ENCODE measurements at places on chromosomes 1 and 21.

DNA sequence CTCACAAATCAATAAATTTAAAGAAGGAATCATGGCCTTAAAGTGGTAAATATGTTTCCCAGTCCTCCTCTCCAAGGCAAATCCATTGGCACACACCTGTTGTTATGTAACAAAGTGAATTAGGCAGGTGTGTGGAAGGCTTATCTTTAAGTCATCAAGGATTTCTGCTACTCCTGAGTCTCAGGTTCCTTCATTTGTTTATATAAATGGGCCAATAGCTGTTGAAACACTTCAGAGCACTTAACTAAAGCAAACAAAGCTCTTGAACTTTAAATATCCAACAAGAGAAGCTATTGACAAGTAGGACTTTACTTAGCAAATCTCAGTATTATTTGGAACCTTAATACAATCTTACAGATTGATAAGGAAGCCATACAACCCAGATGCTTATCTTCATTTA lies 99.3 kb upstream of the ESRRG start:
- DNase-seq, result peak; percentile 49

DNA sequence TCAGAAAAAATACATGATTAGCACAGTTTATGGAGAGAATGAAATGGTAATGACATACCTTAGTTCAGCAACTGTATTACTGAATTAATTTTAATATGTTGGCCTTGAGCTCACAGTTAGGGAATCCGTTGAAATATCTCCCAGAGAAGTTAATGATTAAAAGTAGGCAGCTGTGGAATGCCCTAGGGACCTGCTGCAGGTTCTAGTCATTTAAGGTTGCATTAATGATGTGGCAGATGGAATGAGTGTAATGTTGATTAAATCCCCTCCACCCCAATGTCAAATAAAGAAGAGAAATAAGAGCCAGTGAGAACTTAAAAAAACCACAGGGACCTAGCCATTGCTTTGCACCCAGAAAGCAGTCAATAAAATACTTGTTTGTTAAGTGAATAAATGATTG lies 40.3 kb upstream of the TRIM45 start:
- no peak for DNase-seq

DNA sequence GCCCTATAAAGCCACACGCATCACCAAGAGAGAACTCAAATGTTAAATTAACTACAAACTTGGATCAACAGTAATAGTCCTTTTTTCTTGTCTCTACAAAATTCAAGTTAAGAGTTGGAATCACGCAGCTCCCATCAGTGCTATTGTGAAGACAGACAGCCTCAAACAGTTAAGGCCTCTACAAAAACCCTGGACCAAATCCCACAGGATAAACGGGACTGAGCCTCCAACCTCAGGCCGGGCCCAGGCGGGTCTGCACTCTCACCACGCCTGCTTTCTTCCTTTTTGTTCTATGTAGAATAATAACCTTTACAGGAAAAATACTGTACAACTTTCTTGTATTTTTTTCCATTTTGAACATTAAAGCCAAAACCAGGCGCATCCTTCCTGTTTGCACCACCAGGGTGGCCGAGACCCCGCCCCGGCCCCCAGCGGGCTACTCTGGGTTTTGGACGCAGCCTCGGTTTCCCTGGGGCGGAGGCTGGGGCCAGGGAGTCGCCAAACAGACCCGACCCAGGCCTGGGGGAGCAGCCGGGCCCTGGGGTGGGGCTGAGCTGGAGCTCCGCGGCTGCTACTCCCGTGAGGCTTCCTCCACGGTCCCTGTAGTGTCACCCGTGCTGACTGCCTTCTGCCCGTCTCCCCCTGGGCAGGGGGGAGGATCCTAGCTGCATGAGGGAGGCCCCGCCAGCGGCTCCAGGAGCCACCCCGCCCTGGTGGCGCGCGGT lies 158.4 kb downstream of the CASZ1 start:
- DNase-seq, result no peak

GRCh38 chr1:49240709-49241221 lies 464.1 kb upstream of the BEND5 start:
- DNase-seq, result peak; percentile 1

- DNase-seq, result no peak
These were observed 1.9 kb downstream of the TAL1 start for GRCh38 chr1:47229886-47230691.

- DNase-seq, result no peak
These were observed 84.3 kb downstream of the PLPPR4 start for GRCh38 chr1:99348397-99349132.

DNA sequence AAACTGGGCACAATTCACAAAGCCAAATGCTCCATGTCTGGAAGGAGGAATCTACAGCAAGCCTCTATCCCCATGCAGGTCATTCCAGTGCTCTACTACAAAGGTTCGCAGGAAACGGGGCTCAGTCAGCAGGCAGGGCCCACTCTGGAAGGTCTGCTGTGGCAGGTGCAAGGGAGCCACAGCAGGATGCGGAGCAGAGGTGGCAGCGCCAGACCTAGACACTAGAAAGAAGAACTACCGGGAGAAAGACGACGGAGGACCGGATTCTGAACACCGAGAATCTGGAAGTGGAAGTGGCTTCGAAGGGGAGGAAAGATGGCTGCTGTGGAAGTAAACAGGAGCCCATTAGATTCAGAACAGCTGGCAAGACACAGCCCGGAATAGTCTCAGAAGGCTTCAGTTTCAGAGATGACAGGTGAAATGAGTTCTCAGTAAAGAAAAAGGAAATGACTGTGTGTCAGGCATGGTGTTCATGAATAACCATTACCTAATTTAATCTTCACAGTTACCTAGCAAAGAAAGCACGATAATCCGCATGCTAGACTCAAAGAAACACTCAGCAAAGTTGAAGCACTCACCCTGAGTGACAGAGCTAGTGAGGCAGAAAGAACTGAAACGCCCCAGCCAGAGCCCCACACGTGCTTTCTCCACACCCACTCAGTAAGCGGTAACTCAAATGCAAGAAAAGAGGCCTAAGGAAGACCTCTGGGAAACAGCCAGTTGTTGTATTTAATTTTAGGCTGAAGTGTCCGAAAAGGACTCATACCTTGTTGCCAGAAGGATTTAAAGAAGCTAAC lies 21.4 kb downstream of the SETD4 start:
- DNase-seq, result no peak

- no peak for DNase-seq
These were observed 2.1 kb downstream of the TTC39A start for GRCh38 chr1:51328279-51328678.

DNA sequence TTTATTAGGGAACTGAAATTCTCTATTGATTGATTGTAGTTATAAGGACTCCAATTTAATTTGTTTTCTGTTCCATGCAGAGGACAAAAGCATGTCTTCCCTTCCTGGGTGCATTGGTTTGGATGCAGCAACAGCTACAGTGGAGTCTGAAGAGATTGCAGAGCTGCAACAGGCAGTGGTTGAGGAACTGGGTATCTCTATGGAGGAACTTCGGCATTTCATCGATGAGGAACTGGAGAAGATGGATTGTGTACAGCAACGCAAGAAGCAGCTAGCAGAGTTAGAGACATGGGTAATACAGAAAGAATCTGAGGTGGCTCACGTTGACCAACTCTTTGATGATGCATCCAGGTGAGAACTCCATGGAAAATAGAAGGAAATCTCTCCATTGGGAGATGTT lies 1.5 kb downstream of the SETDB1 start:
- DNase-seq, result no peak

DNA sequence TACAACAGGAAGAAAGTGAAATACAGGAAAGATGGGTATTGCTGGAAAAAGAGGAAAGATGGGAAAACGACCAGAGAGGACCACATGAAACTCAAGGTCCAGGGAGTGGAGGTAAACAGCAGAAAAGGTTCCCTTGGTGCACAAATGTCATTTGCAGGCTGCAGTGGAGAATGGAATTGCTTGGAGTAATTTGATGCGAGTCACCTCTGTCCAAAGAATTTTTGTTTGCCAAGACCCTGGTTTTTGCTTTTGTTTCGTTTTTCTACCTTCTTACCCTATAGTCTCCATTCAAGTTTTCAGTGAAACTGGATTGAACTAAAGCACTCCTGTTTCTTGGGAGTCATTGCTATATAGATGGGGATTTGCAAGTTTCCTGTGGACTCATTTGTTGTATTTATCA lies 464.3 kb downstream of the CAMTA1 start:
- DNase-seq, result no peak

DNA sequence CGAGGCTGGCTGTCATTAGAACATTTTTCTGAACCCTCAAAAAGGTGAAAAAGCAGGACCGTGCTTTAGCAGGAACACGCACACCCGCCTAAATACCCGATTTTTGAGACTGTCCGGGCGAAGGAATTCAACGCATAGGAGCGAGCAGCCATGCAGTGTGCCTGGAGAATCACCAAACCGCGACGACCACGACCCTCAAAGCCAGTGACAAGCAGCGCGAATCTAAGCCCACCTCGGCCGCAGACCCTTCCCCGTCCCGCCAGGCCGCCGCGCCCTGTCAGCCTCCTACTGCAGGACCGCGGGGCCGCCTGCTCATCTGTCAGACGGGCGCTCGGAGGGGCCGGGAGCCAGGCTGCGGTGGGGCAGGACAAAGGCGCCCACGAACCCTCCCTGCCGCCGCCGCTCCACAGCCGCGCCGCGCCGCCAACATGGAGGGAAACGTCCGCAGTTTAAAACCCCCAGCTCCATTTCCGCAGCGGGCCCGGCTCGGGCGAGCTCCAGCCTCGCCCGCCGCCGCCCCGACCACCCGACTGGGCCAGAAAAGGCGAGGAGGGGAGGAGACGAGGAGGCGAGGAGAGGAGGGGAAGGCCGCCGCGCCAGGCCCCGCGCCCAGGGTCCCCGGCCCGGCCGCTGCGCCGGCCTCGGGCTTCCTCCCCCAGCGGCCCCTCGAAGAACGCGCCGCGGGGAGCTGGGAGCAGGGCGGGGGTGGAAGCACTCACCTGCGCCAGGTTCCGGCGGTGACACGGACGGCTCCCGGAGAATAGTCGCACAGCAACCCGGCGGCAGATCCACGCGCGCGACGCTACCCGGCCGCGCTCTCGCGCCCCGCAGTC lies at the start of gene LBR:
Gene LBR (minus strand): TSS at position 804 of the 833 bp plus-strand sequence. CDS start 3,963 bp downstream, outside the sequence.
- no peak for DNase-seq

- no peak for DNase-seq
These were observed 8.8 kb upstream of the COG2 start for GRCh38 chr1:230633469-230633868.

DNA sequence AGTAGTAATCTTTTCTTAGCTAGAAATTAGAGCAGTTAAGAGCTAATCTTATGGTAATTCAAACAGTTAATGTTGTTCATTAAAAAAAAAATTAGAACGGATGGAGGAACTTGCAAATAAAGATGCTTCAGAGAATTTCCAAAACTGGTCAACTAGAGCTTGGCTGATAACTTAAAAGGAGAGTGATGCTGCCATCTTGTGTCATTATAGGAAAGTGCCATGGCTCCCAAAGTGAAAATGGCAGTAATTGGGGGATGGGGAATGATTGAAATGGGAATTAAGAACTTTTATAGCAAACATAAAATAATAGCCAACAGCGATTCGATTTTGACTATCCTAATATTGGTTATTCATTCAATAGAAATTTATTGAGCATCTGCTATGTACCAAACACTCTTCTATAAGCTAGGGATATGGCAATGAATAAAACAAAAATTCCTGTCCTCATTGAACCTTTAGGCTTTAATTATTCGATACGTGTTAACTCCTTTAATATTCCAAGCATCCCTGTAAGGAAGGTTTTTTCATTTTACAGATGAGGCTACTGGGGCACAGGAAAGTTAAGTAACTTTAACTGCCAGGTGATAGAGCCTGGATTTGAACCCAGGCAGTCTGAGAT lies 5.7 kb upstream of the PLPP3 start:
- DNase-seq, result peak; percentile 57

DNA sequence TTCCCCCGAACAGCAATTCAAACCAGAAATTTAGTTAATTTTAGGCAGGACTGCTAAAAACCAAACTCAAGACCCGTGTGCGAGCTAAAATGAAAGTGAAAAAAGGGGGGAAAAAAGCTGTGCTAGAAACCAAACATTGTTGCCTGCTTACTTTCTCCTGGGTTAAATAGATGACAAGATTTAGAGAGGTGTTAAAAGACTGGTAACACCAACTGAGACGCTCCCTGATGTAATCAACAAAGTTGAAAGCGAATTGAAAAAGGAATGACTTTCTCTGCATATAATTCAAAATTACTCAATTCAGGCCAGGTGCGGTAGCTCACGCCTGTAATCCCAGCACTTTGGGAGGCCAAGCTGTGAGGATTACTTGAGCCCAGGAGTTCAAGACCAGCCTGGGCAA lies 6.8 kb downstream of the CDCA8 start:
- DNase-seq, result no peak

DNA sequence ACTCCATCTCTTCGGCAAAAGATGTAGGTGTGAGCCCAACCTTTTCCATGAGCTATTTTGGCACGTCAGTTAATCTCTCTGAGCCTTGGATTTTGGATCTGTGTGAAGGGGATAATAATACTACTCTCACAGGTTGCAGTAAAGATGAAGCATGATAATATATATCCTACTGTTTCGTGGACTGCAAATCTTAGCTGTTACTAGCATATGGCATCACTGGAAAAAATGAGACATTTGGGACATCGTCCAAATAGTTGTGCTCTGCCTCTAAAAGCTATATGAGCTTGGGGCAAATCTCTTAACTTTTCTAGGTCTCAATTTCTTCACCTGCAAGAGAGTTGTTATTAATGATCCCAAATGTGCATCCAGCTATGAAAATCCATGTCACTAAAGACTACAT lies 147.4 kb upstream of the ZRANB2 start:
- DNase-seq, result no peak

Measured in NCI-H345 (cell line).